Stimulated activated CD4-positive, alpha-beta T cell treated with anti-CD3 and anti-CD28 coated beads, Interleukin-4, amount 100 ng/mL, for 1 hour (primary cell): ENCODE measurements at places on chromosomes 1 and 21.

DNA sequence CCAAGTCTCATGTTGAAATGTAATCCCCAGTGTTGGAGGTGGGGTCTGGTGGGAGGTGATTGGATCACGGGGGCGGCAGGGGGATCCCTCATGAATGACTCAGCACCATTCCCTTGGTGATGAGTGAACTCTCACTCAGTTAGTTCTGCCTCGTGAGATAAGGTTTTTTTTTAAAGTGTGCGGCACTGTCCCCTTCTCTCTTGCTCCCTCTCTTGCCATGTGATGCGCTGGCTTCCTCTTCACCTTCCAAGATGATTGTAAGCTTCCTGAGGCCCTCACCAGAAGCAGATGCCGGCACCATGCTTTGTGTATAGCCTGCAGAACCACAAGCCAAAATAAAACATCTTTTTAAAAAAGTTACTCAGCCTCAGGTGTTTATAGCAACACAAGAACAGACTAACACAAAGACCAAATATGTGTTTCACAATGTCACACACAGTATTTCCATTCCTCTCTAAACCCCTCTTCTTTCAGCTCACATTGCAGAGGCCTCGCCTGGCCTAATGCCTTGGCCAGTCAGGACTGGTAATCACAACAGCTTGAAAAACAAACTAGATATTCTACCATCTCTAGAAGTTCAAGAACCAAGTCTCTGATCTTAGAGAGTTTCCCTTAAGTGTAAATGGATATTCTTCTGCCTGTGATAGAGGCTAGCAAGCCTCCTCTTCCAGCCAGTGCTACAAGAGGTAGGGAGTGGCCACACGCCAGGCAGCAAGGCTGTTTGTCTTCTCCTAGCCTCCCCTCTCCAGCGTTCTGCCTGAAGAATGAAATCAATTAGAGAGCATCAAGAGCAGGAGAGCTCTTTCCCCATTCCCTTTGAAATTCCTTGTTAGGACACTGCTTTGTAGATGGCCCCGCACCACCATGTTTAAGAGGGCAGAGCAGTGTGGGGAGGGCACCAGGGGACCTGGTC, 19.6 kb upstream of the RAP1A start:
- DNase-seq = peak; percentile 44

GRCh38 chr1:204080163-204080903, 7.4 kb downstream of the SOX13 start:
- DNase-seq = no peak

- DNase-seq = no peak
These were observed 23.5 kb downstream of the CYP4A22 start for GRCh38 chr1:47160716-47161115.

GRCh38 chr1:246667773-246668172, 56.4 kb upstream of the SCCPDH start:
- no peak for DNase-seq

DNA sequence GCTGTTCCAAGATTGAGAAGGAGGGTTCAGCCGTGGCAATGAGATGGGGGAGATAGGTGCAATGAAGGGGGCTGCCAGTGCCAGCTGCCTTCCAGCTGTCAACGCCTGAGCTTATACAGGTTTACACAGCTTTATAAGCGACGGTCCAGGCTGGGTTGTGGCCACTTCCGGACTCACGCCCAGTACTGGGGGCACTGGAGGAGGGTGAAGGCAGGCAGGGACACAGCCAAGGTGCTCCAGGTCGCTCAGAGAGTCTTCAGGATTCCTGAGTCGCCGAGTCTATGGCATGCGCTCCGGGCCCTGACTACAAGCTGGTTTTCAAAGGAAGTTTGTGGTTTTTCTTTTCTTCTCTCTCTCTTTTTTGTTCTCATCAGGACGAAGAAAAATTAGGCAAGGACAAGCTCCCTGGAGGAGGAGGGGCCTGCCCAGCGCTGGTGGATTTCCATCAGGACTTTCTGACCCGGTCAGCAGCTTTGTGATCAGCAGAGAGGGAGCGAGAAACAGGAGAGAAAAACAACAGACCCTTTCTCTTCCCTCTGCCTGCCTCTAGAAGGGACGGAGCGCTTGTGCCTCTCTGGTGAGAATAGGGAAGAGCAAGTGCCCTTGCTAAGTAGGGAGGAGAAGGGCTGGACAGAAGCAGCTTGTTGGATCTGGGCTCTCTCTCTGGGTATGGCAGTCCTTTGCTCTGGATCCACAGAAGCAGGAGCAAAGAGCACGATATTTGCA, at the start of gene MINDY1:
TSS of gene MINDY1 (minus strand) at position 576 of the 726 bp plus-strand sequence. CDS start 4,285 bp downstream, outside the sequence.
- DNase-seq = peak; percentile 26

- no peak for DNase-seq
These were observed 119.6 kb upstream of the CACYBP start for GRCh38 chr1:174880171-174880570.

GRCh38 chr1:155082301-155083051, 3.8 kb downstream of the EFNA3 start:
- peak; percentile 41 for DNase-seq

DNA sequence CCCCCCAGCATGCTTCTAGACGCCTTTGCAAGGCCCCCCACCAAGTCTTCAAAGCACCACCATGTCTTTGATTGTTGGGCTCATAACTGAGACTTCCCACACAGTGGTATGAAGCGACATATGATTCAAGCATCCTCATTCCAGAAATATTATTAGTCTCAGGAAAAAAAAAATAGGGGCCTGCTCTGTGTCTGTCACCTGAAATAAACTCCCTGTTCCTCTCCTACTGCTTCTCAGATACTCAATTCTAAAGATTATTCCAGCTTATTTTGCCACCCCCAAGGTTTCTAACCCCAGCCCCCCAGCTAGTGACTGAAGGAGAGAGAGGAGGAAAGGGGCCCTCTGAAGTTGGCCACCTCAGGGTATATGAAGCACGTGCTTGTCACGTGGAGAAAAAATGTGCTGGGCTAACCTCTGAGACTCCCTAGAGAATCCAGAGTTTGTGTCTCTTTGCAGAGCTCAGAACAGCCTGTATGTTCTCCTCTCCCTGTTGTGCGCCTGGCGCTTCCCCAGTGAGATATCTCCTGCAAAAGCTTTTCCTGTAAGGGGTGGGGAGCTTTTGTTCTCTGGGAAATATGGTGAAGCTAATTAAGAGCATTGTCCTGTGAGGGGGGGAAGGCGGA, 35.9 kb upstream of the RASAL2 start:
- DNase-seq = no peak

GRCh38 chr1:47710329-47711071, 272.7 kb downstream of the FOXD2 start:
- peak; percentile 71 for DNase-seq

GRCh38 chr1:27527890-27528817, 38.2 kb upstream of the WASF2 start:
- peak; percentile 67 for DNase-seq

DNA sequence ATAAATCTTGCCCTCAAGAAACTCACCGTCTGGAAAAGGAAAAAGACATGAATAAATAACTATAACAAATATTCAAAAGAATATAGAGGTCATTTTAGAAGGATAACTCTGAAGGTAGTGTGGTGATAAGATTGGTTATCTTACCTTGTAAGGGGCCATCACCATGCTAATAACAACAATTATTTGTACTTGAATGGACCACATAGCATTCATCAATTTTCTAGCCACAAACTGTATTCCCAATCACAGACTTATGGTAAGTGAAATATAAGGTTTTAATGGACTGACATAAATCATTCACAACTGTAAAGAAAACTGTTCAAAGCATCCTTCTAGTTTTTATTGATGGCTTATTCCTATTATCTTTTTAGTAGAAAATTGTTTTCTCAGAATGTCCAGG, 57.8 kb downstream of the HMCN1 start:
- no peak for DNase-seq

- DNase-seq = no peak
These were observed 31.5 kb downstream of the XCL1 start for GRCh38 chr1:168607872-168608428.
